ENCODE measurements at places on chromosomes 1 and 21.

DNA sequence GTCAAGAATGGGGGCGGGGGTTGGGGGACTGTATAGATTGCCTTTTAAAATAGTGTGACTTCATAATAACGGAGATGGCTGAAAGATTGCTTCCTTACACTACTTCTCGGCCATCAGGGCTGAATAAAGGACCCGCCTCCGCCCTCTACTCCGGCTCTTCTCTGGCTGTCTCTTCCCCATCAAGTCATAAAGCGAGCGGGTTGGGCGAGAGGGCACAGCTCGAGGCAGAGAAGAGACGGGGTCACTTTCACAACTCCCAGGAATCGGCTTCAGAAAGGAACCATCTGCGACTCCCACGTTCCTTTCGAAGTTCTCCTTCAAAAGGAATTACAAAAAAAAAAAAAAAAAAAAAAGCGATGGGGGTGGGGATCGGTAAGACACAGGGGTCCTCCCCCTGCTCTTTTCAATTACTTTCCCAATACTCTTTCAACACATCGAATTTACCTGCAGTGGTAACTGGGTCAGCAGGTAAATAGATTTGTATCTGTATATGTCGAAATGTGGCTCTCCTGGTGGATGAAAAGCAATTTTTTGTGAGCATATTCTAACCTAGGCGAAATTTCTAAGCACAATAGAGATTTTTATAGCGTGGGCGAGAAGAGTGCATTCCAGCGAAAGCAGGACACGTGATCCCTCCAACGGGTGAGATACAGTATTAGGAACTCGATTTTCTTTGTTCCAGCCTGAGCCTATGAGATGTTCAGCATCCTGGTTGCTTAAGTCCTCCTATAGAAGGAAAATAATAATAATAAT, 2.0 kb downstream of the LRRC7 start:
- DNase-seq: peak; percentile 5

DNA sequence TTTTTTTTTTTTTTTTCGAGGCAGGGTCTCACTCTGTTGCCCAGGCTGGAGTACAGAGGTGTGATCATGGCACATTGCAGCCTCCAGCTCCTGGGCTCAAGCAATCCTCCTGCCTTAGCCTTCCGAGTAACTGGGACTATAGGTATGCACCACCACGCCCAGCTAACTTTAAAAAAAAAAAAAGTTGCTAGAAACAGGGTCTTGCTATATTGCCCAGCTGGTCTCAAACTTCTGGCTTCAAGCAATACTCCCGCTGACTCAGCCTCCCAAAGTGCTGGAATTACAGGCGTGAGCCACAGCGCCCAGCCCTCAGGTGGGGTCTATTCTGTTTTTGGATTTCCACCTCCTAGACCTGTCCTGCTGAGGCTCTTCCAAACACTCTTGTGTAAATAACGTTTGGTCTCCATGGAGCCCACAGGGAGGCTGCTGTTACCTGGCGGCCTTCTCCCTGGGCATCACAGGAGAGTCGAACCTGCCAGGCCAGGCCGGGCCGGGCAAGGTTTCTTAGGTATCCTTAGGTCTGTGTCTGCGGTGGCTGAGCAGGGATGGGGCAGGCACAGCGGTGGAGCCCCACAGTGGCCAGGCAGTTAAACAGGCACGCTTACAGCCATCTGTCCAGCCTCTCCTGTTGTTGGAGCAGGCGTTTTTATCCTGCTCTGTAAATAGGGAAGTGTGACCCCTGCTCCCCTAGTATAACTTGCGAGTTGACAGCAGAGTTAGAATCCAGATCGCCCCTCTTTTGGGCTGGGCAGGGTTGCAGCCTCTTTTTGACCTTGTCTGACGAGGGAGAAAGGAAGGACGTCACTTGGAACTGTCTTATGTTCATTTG, 18.8 kb downstream of the PLEKHM2 start:
- no peak for DNase-seq

DNA sequence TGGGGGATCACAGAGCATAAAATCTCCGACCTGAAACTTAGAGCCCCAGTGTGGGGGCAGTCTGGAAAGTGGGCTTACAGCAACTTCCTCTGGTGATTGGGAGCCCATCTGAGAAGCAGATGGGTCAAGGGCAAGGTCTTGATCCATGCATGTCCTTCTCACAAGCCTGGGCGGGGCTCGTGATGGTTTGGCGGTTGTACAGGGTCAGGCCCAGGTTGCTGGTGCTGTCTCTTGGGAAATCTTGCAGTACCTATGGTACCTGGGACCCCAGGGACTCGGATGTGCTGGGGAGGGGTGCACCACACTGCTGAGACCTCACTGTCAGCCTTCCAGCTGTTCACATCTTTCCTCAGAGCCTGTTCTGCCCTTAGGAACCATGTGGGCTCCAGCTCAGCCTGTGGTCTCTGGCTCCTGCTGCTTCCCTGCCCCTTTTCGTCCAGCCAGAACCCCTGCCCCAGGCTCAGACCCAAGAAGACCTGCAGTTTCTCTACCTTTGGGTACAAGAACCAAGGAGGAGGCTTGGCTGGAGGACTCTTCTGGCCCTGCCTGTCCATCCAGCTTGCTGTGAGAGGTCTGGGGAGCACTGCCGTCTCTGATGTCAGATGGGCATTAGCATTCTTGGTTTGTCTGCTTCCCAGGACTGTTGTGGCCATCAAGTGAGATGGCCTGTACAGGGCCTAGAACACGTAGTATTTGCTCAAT, 24.5 kb downstream of the WNT4 start:
- no peak for DNase-seq

DNA sequence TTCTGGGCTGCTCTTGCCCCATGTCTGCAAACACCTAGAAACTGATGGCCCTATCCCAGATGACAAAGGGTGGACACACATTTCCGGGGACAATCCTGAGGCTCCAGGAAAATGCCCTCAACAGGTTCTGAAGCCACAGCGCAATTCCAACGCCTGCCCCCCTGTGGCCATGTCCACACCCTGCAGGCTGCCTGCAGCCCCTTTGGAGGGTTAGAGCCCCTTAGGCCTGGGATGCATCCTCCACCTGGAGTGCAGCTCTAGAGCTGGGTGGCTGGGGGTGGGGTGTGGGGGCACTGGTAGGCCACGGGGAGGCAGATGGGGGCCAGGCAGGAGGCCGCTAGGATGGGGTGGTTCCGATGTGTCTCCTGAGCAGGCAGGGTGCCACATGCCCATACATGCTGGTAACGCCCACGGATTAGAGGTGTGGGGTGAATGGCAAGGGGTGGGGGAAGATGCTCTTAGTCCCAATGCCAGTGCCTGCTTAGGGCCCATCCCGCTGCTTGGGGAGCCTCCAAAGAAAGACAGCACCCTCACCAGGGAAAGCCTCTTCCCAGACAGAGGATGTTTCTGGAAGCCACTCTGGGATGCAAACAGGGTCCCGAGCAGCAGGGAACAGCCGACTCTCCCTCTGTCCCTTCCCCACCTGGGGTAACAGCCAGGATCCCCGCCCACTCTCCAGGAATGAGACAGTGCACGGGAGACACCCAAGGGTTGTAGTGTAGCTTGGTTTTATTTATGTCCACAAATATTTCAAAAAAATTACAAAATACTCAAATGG, 34.0 kb downstream of the SLC45A1 start:
- peak; percentile 47 for DNase-seq

DNA sequence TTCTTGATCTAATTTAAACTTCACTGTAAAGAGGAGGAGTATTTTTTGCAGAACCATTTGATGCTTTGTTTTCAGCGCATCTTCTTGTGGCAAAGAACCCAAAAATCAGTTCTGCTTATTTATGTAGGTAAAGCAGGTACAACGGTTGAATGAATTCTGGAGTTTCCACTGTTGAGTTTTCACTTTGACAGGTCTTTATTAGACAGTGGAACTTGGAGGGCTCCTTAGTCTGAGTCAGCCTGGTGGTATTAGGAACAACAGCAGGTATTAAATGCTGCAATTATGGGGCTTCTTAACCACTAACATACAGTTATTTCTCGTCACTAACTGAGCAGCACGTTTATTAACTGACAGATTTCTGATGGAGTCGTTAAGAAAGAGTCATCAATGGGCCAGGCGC, 1.2 kb downstream of the LRIG2 start:
- DNase-seq: no peak

- peak; percentile 78 for DNase-seq
Observed at GRCh38 chr1:58395355-58395754, 151.2 kb downstream of the OMA1 start.

- DNase-seq: no peak
Observed at GRCh38 chr1:239655023-239655422, 268.7 kb downstream of the CHRM3 start.

- DNase-seq: no peak
Observed at GRCh38 chr1:223802602-223803001, 43.1 kb downstream of the TP53BP2 start.

- no peak for DNase-seq
Observed at GRCh38 chr1:23524716-23525401, 6.2 kb downstream of the E2F2 start.

DNA sequence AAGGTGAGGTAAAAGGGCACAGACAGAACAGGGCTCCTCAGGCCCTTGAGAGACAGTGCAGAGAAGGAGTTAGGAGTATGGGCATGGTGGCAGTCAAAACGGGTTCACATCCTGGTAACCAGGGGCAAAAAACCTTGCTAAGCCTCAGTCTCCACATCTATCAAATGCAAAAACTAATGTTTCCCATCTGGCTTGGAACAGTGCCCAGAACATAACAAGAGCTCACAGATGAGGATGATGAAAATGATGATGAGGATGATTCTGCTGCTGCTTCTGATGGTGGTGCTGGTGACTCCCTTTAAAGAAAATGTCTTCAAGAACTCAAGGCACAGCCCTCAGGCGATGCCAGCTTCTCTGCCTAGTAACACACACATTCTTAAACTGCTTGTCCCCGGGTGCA, 24.1 kb downstream of the HHIPL2 start:
- peak; percentile 60 for DNase-seq

GRCh38 chr1:214464445-214465287, 86.7 kb downstream of the PTPN14 start:
- no peak for DNase-seq

DNA sequence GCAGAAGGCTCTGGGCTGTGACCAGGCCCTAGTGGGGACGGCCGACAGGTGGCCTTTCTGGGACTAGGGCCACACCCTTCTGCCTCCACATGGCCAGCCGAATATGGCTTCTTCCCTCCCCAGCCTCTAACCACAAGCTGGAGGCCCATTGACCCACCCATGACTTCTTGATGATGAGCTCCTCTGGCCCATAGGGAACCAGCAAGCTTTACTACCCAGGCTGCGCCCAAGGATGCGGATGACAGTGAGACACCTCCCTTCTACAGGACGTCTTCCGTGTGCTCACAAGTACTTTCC, 41.0 kb downstream of the LDLRAD2 start:
- DNase-seq: no peak

DNA sequence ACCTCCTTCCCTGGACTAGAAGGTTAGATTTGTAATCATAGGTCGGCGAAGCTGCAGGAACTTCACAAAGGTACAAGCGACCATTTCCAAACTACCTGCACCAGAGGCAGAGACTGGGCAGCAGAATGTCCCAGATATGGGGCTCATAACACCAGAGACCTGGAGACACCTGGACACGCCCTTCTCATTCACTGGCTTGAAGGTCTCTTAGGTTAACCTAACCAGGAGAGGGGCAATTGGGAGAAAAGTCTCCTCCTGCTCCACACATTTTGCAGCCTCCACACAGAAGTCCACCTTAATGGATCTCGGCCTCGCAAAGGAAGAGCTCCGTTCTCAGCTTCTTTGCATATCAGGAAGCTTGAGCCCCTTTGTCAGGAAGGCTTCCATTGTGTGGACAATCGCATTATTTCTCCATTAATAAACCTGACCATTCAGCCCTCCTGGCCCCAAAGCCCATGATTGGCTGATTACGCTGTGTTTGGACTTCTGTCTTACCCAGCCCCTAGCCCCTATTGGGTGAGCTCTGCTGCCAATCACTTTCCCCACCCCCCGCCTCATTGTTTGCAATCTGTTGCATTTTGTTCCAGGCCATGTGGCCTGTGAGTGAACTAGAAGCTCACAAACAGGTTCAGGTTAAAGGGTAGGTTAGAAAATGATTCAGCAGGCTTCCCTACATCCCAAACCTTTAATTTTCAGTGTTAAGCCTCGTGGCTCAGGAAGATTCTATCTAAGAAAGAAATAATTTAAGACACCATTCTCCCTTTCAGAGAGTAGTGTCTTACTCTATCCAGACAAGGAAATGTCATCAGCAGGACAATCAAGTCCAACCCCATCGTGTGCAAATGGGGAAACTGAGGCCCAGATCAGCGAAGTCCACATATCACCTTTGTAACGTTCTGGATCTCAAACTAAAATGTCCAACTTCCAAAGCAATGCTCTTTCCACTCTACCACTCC, 2.8 kb downstream of the MYCL start:
- DNase-seq: peak; percentile 24

GRCh38 chr1:55067914-55068313, 28.6 kb downstream of the PCSK9 start:
- DNase-seq: no peak

GRCh38 chr1:194734970-194735369, 1548.6 kb upstream of the B3GALT2 start:
- no peak for DNase-seq

- DNase-seq: peak; percentile 95
Observed at GRCh38 chr1:66242646-66243547, 291.1 kb upstream of the SGIP1 start.

- DNase-seq: no peak
Observed at GRCh38 chr1:111736548-111737215, 2.5 kb downstream of the INKA2 start.

DNA sequence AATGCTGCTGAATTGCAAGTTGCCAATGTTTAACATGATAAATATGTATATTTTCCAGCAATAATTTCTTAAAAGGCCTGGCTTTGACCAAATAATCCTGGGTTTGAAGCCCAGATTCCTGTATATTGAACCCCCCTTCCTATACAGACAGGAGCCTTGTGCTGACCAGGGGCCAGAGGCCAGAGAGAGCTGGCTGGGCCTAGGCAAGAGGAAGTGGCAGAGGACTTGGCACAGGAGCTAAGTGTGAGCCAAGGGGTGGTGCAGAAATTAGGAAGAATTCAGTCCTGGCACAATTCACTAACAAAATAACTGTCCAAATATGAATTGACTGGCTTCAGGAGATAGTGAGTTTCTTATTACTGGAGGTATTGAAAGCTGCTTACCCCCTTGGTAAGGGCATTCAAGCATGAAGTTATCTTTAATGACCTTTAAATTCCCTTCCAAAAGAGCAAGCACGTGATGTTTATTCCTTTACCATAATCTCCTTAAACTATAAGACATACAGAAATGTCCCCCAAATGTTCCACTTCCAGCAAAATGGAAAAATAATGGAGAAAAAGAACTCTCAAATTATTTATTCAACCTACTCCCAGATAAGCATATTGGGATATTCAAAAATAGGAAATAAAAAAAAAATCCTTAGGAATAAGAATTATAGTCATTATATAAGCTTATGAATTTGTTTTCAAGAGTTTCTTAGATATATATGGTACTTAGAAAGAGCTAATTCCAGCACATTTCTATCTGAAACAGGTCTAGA, 26.6 kb downstream of the NIBAN1 start:
- no peak for DNase-seq

- no peak for DNase-seq
Observed at GRCh38 chr21:37204580-37204979, 62.6 kb downstream of the VPS26C start.

- DNase-seq: no peak
Observed at GRCh38 chr1:247500865-247501264, 35.4 kb downstream of the OR2C3 start.

All from adipocyte (in vitro differentiated cells).